ENCODE measurements at places on chromosomes 7 and 10.

DNA sequence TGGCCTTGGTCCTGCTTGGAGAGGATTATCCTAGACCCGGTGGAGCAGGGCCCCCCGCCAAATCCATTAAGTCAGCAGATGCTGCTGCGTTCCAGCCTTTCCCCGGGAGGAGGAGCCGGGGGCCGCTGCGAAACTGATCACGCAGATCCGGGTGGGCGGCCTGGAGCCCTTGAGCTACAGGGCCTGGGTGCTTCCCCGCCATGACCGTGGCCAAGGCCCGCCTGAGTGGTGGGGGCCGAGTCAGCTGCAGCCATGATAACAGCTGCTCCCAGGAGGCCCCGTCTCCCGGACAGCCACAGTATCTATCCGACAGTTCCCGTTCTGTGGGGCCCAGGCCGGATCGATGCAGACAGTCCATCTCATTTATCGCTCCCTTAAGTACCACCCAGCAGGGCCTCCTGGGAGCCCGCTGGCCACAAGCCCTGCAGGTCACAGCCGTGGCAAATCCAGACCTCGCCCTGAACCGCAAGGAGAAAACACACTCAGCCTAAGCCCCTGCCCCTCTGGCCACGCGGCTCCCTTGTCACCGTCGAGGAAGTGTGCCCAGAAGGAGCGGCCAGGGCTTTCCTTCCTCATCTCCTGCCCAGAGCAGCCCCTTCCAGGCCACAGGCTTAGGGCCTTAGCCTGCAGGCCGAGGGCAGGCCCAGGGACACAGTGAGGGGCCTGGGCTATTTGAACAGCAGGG, 34.4 kb upstream of the SLC29A4 start:
- DNase-seq: no peak

- DNase-seq: peak; percentile 44
These were observed 394.0 kb downstream of the THSD7A start for GRCh38 chr7:11437994-11438393.

- no peak for DNase-seq
These were observed 645.7 kb downstream of the SUGCT start for GRCh38 chr7:40780460-40780859.

DNA sequence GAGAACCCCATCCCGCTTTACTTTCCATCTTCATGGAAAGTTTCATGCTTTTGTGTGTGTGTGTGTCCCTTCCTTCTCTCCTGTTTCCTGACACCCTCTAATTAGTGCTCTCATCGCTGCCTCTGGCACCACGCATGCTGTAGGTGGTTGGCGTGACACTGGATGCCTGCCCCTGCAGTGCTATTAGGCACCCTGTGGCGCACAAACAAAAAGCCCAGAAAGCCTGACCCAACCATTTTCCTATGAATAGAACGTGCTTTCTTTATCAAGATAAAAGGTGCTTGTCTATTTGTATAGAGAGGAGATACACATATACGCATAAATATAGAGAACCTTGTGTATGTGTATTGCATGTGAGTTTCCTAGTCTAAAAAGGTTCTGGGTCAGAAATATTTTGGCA, 120.8 kb upstream of the CDCA7L start:
- no peak for DNase-seq

DNA sequence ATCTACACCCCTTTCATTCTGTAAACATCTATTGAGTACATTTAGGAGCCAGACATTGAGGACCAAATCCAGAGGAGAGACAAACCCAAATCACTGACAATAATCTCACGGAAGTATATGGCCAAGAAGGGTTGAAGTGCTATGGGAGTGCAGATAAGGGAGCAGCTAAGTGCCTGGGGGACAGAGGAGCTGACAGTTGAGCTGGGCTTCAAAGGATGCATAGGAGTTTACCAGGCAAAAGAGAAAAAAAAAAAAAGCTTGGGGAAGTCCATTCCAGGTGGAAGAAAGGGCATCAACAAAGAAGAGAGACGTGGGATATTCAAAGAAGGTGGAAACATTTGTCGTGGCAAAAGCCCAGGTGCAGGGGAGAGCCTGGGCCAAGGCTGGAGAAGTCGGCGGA, 60.5 kb upstream of the NANOS1 start:
- no peak for DNase-seq

GRCh38 chr7:116886543-116887156, 24.3 kb downstream of the CAPZA2 start:
- no peak for DNase-seq

GRCh38 chr7:191105-191980, 1.0 kb upstream of the FAM20C start:
- peak; percentile 55 for DNase-seq
